ENCODE measurements at places on chromosomes 5 and 9. TPM values are rescaled to one million over a fixed set of nuclear protein-coding genes. Genes with fewer than 3 reads are reported as not detected.

ENTR1 gene
- 79.7 TPM for total RNA-seq

- DNase-seq, result no peak
These were observed 15.1 kb upstream of the TRIM36 start for GRCh38 chr5:115184770-115185169.

SOWAHA gene
- total RNA-seq, result 0.52 TPM

GRCh38 chr9:131833906-131834305 is 94.0 kb upstream of the RAPGEF1 start:
- no peak for DNase-seq

UCK1 gene
- 34.6 TPM for total RNA-seq

MYMK gene
- not detected for total RNA-seq

AGXT2 gene
- not detected for total RNA-seq

Data from GM23338 (cell line).